Right renal cortex interstitium (tissue), 3 donors: ENCODE measurements at places on chromosomes 1 and 21.

- DNase-seq = no peak
Observed at GRCh38 chr1:232463225-232463624, 166.7 kb downstream of the SIPA1L2 start.

DNA sequence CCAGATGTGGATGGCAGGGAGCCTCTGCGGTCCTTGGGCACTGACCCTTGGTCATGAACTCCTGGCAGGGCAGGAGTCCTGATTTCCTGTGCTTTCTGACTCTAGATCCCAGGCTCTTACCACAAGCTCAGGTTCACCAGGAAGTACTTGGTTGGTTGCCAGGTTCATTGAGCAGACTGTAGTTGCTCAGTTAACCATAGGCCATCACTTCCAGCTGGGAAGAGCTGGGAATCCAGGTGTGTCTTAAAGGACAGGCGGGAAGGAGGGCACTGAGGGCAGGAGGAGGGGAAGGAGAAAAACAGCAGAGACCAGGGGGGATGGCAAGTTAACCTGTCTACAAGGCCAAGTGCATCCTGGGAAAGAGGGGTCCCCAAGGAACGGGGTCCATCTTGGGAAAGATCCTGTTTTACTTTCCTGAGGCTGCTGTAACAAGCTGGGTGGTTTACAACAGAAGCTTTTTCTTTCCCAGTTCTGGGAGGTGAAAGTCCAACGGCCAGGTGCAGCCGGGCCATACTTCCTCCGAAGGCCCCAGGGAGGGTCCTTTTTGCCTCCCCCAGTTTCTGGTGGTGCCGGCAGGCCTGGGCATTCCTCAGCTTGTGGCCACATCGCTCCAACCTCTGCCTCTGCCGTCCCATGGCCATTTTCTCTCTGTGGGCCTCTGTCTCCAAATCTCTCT lies 11.6 kb downstream of the KCNAB2 start:
- no peak for DNase-seq

DNA sequence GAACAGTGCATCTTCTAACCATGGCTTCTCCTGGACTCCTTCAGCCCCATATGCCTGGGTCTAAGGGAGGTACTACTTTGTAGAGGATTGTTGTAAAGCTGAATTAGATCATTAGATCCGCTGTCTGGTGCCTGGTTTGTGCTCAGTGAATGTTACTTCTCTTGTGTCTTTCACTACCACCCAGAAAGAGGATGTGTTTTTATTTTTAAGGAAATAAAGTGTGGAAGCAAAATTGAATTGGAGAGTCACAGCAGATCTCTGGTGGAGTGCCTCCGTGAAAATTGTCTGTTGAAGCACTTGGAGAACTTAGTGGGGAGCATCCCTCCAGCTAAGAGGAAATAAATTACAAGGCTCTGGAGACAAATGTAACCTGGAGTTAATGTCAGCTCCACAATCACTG lies 101.8 kb upstream of the ARTN start:
- DNase-seq = no peak

- DNase-seq = no peak
Observed at GRCh38 chr21:17829472-17829871, 10.3 kb upstream of the C21orf91 start.

- DNase-seq = no peak
Observed at GRCh38 chr1:245045087-245045881, 109.5 kb upstream of the KIF26B start.

DNA sequence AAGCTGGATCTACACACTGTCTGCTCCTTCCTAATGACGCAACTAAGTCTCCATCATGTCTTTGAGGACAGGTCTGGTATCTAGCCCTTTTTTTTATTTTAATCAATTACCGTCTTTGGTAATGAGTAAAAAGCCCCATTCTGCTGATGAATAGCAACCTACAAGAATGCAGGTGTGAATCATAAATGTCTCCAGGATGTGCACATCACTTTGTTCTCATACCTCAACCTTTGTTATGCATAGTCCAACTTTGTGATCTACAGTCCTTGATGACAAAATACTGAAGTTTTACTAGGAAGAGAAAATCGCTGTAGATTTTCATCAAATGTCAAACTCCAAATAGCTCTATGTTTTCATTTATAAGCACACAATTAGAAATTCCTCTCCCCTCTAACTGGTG lies 39.3 kb downstream of the PLPPR5 start:
- no peak for DNase-seq

DNA sequence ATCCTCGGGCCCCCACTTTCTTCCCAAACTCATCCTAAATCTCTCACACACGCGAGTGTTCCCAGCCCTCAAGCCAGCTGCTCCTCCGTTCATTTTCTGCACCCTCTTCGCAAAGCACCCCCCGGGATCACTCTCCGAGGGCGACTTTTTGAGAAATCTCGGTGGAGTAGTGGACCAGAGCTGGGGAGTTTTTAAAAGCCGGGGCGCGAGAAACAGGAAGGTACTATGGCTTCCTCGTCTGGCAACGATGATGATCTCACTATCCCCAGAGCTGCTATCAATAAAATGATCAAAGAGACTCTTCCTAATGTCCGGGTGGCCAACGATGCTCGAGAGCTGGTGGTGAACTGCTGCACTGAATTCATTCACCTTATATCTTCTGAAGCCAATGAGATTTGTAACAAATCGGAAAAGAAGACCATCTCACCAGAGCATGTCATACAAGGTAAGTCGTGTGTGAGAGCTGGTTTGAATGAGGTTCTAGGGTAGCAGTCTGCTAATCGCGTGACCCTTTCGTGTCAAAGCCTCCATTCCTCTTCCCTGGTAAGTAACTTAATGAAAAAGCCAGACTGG lies 800 bp downstream of the DR1 start:
- DNase-seq = no peak

- no peak for DNase-seq
Observed at GRCh38 chr1:59171788-59172187, 125.1 kb upstream of the FGGY start.

DNA sequence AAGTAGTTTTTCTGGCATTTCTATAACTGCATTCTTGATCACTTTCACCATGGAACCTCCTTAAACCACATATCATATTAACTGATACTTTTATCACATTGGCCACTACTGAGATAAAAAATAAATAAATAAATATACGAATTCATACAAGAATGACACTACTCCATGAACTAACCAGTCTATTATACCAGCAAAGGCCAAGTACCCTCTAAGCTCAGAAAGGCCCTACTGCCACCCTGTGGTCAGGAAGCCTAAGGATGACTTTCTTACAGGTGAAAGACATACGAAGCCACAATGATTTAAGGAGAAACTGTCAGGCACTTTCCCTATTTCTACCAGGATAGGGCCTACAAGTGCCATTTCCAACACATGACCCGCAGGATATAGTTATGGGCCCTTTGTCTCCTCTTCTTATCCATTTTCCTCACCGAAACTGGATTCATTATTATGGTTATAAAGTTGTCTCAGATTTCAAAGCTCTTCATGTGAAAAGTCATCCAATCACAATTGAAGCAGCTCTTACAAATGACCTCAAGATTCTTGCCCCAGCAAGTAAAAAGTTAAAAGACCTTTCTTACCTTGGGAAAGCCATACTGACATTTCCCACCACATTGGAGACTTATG lies 23.9 kb downstream of the DNAJC8 start:
- DNase-seq = no peak

DNA sequence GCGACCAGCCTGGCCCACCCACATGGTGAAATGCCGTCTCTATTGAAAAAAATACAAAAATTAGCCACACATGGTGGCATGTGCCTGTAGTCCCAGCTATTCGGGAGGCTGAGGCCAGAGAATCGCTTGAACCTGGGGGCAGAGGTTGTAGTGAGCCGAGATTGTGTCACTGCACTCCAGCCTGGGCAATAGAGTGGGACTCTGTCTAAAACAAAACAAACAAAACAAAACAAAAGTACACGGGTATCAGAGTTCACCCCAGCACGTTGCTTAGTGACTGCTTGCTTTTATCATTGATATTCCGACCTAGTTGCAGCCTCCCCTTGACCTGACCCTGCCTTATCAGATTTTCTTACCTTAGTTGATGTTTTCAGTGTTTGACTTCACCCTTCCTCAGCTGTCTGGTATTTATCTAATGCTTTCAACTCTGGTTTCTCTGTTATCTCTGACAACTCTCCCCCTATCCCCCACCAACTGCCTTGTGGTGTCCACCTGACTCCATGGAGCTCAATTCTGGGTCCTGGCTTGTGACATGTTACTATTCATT lies 5.1 kb downstream of the TLCD4 start:
- DNase-seq = no peak

GRCh38 chr1:12029720-12030339 lies 10.5 kb downstream of the MIIP start:
- no peak for DNase-seq

GRCh38 chr1:114232691-114233090 lies 79.0 kb upstream of the SYT6 start:
- no peak for DNase-seq

GRCh38 chr1:37181425-37181824 lies 147.1 kb upstream of the GRIK3 start:
- no peak for DNase-seq

DNA sequence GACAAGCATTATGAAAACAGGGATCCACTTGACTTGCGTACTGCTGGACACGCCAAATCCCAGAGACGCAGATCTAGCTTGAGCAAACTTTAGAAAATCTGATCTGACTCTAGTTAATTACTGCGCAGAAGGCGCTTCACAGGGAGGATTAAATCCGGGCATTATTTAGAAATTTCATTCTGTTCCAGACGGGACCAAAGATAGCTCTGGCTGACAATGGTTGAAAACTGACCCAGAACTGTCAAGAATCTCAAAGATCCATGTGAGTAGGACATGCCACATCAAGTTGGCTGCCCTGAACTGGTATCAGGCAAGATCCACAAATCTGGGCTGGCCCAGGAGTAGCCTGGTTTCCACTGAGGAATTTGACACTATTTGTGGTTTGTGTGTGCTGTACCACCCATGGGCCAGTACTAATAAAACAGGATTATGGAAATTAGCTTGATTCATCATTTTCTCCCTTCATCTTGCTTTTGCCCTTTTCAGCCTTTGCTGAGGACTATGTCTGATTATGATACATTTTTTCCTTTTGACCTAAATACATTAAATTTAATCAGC lies 171.0 kb downstream of the VAV3 start:
- DNase-seq = no peak

DNA sequence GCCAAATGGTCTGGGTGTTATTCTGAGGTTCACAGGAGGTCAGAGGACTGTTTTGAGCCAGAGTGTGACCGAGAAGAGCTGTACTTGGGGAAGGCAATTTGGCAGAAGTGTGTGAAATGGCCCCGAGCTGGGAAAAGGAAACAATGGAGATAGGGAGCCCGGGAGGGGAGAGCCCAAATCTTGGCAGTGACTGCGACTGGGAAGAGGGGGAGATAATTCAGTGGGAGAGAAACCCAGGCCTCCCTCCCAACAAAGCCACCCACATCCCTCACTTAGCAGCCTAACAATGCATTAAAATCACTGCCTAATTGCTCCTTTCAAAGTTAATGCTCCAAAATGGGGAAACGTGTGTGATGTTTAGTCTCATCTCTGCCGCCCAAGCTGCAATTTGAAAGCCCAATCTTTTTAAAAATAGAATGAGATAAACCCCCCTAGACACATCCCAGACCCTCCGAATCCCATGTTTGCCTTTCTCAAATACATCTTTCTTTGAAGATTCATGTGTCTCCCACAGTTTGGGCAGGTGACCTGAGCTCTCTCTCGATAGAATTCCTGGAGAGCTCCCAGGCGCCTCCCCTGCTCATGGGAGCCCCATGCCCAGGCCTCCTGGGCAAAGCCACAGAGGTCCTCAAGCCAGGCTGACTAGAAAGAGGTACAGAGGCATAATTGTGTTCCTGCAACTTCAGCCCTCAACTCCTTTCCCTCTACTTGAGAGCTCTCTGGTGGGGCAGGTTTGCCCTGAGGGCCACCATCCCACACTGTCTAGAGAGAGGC lies 17.3 kb downstream of the LRRC52 start:
- no peak for DNase-seq

DNA sequence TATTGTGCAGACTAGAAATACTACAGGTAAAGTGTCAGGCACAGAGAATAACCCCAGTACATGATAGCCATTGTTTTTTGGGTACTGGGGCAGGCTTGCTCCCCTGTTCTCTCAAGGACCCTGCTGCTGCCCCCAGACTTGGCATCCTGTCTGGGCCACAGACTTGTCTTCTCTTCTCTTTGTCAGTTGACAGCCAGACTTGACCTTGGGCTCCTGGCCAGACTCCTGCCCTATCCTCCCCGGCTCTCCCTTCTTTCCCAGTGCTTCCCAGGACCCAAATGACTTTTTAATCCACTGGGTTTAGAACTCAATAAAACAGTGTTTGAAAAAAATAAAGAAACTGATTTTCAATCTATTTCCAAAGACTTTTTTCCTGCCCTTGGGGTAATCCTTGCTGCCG lies 43.2 kb downstream of the ZSCAN20 start:
- no peak for DNase-seq

- DNase-seq = no peak
Observed at GRCh38 chr1:90711696-90712095, 5.4 kb downstream of the BARHL2 start.

- peak; percentile 55 for DNase-seq
Observed at GRCh38 chr1:156371553-156372264, 2.7 kb downstream of the RHBG start.

- DNase-seq = no peak
Observed at GRCh38 chr1:156155756-156156510, 2.5 kb downstream of the SEMA4A start.

DNA sequence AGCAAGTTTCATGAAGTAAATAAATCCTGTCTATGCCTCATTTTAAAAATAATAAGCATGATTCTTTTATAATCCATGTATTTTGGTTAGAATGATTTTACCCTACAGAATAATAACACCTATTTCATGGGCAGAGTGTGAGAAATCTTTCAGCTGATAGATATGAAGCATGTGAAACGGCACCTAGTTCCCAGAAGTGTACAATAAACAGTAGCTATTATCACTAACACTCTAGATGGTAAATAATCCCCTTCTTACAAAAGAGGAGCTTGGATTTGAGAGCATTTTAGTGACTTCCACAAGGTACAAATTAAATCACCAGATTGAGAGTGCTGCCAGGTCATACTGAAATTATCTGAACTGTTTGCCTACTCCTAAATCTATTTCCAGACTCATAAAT lies 95.3 kb upstream of the NRIP1 start:
- DNase-seq = no peak

DNA sequence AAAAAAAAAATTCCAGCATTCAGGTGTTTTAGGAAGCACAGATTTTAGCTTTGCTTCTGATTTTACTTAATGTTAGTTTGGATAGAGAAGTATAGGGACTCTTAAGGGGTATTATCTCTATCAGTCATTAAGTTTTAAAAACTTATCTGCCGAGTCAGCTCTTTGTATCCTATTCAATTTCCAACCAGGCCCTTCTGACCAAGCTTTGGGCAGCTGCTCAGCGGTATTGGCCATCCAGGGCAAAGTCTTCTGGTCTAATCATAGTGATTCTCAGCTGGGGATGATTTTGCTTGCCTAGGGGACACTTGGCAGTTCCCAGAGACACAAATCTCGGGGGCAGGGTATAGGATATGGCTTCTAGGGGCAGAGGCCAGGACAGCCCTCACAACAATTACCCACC lies 47.6 kb downstream of the BACH1 start:
- no peak for DNase-seq

- DNase-seq = no peak
Observed at GRCh38 chr21:32389337-32390015, 3.3 kb downstream of the URB1 start.

- no peak for DNase-seq
Observed at GRCh38 chr1:191669629-191670028, 488.6 kb upstream of the RGS18 start.
